Spleen (tissue), 13 donors: ENCODE measurements at places on chromosomes 4 and X. TPM values are rescaled to one million over a fixed set of nuclear protein-coding genes. Genes with fewer than 3 reads are reported as not detected.

Gene MGAT4D
- total RNA-seq, result not detected

Gene HELT
- not detected for total RNA-seq

Gene UGT2B7
- not detected for total RNA-seq

Gene FAM47A
- not detected for total RNA-seq

Gene SSX4B
- total RNA-seq, result not detected

Gene PPEF2
- total RNA-seq, result 0.23 TPM

Gene KIT
- total RNA-seq, result 1.7 TPM

Gene FHIP1A
- 2.6 TPM for total RNA-seq

Gene VSIG4
- total RNA-seq, result 6.3 TPM
